AG08396 (cell line): ENCODE measurements at places on chromosomes 4 and X.

DNA sequence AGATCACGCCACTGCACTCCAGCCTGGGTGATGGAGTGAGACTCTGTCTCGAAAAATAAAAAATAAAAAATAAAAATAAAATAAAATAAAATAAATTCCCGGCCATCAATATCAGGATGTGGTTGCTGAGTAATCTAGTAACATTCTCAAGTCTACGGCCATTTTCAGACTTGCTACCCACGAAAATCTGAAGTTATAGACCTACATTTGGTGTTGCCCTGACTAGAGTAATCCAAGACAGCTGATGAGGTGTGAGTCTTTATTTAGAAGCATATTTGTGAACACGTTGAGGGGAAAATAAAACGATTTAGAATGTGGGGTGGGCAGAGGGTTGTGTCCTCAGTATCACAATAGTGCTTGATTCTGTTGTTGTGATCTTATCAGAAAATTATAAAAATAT, 130.2 kb upstream of the MID1 start:
- no peak for DNase-seq

GRCh38 chrX:153538424-153538823, 21.0 kb downstream of the ATP2B3 start:
- DNase-seq, result no peak

- DNase-seq, result peak; percentile 81
These were observed 37.1 kb upstream of the HERC6 start for GRCh38 chr4:88341227-88342192.

- no peak for DNase-seq
These were observed 129.2 kb downstream of the MANBA start for GRCh38 chr4:102631616-102632015.

DNA sequence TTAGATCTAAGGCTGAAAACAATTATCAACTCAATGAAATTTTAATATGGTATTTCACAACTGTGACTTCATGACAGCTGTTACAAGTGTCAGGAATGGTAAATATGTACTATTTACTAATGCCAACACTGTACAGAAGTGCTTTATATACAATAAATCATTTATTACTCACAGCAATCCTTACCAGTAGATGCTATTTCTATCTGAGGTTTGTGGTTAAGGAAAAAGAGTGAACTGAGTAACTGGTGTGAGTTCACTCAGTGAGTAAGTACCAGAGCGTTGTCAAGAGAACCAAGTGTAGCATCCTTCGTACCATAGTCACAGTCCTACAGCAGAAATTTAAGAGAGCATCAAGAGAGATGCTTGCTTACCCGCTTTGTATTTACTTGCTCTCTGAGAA, 23.3 kb downstream of the MTHFD2L start:
- no peak for DNase-seq

- no peak for DNase-seq
These were observed 230.2 kb downstream of the AFAP1 start for GRCh38 chr4:7709431-7709830.

GRCh38 chr4:113141901-113142346, 92.5 kb downstream of the ANK2 start:
- DNase-seq, result peak; percentile 25

- DNase-seq, result no peak
These were observed 142.9 kb upstream of the ARX start for GRCh38 chrX:25158635-25159034.

DNA sequence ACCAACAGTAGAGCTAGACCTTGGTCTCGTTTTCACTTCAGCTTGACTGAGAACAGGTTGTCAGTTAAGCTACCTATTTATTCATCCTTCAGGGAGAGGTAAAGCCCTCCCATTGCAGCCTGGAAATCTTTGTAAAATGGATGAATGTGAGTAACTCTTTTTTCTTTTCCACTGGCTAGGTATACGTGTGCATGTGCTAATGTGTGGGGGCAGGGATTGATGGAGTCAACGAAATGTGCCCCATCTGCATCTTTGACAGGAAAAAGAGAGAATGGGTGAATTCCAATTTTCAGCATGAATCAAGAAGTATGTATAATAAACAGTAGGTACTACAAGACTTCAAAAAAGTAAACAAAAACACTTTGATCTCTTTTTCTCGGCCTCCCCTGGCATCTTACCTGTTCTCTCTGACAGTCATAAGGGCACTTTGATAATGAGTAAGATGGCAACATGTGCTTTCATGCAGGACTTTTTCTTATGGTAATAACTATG, at the start of gene IL21:
Gene IL21, minus strand, starts transcription at position 51 of the 492 bp plus-strand sequence. CDS start 55 bp downstream, outside the sequence.
- no peak for DNase-seq

GRCh38 chr4:6987588-6987961, 55.6 kb upstream of the TADA2B start:
- no peak for DNase-seq

DNA sequence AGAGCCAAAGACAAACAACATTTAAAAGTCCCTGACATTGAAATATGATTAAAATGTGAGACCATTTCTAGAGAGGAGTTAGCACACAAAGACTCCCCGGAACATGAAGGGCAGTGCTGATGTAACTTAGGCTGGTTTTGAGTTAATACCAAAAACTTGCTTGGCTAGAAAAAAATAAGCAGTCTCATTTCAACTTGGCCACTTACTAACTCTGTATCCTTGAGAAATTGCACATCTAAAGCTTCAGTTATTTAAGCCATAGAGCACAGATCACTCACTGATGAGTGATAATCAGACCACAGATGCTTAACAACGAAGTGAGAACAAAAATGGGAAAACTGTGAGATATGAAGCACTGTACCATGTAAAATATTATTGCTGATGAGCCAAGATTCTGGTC, 65.9 kb upstream of the MAOA start:
- no peak for DNase-seq

- peak; percentile 18 for DNase-seq
These were observed 60.2 kb upstream of the RPS6KA6 start for GRCh38 chrX:84248226-84248625.

DNA sequence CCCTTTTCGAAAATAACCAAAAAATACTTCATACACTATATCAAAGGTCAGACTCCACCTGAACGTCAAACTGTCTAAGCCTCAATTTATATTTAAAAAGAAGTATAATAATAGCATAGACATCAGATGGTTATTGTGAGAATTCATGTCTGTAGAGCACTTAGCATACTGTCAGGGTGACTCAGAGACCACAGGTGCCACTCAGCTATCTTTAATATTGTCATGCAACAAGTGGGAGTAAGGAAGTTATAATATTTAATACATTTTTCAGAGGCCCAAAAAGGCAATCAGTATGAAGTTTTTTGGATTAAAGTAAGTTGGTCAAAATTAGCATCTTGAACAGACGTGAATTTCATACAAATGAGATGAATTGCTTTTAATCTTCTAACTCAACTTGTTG, 93.3 kb downstream of the PHOX2B start:
- DNase-seq, result no peak

DNA sequence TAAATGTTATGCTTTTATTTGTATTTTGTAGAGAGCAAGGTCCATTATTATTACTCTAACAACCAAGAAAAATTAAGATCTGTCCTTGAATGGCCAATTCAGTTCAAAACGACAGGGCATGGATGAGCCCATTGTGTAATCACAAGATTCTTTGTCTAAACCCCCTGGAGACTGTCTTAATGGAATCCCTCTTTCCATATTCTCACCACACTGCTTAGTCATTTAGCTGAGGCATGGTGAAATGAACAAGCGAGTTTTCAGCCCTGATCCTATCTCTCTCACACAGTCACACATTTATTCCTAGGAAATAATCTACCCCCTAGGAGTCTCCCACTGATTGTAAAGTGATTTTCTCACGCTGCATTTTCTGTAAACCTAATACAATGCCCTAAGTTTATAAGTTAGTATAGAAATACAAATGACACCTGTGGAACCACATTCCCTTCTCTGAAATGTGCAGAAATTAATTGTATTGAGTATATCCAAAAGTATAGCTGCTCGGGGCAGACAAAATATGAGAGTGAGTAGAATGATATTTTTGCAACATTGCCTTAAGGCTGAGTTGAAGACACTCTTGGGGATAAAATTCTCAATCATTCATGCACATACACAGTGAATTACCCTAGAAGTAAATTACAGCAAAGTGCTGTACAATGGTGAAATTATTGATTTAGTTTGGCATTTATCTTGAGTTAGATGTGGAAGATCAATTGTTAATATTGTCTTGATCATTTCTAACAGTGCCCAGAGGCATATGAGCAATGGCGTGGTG, 119.7 kb upstream of the PCDH7 start:
- no peak for DNase-seq

- no peak for DNase-seq
These were observed 51.9 kb downstream of the TMPRSS11F start for GRCh38 chr4:68077737-68078136.
